Activated CD4-positive, alpha-beta T cell treated with anti-CD3 and anti-CD28 coated beads, Interleukin-2, amount 10 ng/mL, durations not matched to agents 24 days and 14 days (primary cell): ENCODE measurements at places on chromosomes 4 and X. TPM values are rescaled to one million over a fixed set of nuclear protein-coding genes. Genes with fewer than 3 reads are reported as not detected.

ZFP42 gene
- 0.12 TPM in 1 of 2 replicates, not detected in the other for total RNA-seq

HPGDS gene
- total RNA-seq, result not detected in 2 replicates

AREG gene
- 1.4 TPM in 2 replicates for total RNA-seq

CFAP47 gene
- total RNA-seq, result not detected in 2 replicates

TLR1 gene
- 0.85 and 2.6 TPM in 2 replicates for total RNA-seq

NXF2B gene
- total RNA-seq, result not detected in 2 replicates

PCDH11X gene
- total RNA-seq, result not detected in 2 replicates

CYP4V2 gene
- total RNA-seq, result 8.7 and 9.7 TPM in 2 replicates

ALAS2 gene
- total RNA-seq, result not detected in 2 replicates

ADH1B gene
- not detected in 2 replicates for total RNA-seq

BMPR1B gene
- not detected in 2 replicates for total RNA-seq

ADAD1 gene
- total RNA-seq, result not detected in 2 replicates

DCX gene
- not detected in 2 replicates for total RNA-seq

EGF gene
- not detected in 2 replicates for total RNA-seq

TMEM35A gene
- total RNA-seq, result not detected in 2 replicates

CRLF2 gene
- 0.95 and 1.5 TPM in 2 replicates for total RNA-seq

MAP7D2 gene
- 0.23 and 0.50 TPM in 2 replicates for total RNA-seq

CNOT6L gene
- 105 and 108 TPM in 2 replicates for total RNA-seq

RBM46 gene
- total RNA-seq, result not detected in 2 replicates

SMIM10L2A gene
- total RNA-seq, result 1.2 and 1.3 TPM in 2 replicates

PABPC4L gene
- total RNA-seq, result not detected in 2 replicates

MMRN1 gene
- not detected in 2 replicates for total RNA-seq
